ENCODE measurements at places on chromosomes 4 and X. TPM values are rescaled to one million over a fixed set of nuclear protein-coding genes. Genes with fewer than 3 reads are reported as not detected.

OFD1 gene
- 36.5 TPM for total RNA-seq

DKK2 gene
- total RNA-seq: 15.1 TPM

MAGEA2B gene
- not detected for total RNA-seq

DNA sequence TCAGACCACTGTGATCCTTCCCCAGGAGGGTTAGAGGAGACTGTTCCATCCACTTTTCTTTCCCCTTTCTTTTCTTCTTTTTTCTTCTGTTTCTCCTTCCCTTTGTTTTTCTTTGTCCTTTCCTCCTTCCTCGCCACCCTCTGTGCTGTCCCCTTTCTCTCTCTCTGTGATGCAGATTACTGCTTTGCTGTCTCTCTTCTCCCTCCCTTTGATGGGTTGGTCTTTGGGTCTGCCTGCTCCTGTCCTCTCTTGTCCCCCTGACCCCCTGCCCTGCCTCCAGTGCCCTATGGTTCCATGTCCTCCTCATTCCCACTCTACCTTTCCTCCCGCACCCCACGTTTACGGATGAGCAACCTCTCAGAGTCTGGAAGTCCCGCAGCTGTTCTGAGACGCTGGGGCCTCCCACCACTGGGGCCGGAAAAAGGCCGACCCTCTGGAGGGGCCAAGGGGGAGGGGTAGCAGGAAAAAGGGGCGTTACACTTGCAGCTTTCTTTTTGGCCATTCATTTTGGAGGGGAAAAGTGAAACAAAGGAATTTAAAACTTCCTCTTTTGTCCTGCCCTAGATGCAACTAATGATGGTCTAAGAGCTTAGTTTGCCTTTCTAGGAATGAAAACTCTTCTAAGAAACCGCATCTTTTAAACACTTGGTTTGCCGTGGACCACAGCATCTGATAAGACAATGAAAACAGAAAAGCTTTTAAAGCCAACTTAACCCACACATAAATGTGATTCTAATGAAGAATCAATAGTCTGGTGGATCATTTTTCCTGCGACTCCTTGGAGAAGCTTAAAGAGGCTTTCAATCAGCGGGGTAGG is 24.5 kb upstream of the TSR2 start:
- no peak for DNase-seq

GRCh38 chr4:148951346-148951745 is 509.1 kb upstream of the NR3C2 start:
- DNase-seq: no peak

DNA sequence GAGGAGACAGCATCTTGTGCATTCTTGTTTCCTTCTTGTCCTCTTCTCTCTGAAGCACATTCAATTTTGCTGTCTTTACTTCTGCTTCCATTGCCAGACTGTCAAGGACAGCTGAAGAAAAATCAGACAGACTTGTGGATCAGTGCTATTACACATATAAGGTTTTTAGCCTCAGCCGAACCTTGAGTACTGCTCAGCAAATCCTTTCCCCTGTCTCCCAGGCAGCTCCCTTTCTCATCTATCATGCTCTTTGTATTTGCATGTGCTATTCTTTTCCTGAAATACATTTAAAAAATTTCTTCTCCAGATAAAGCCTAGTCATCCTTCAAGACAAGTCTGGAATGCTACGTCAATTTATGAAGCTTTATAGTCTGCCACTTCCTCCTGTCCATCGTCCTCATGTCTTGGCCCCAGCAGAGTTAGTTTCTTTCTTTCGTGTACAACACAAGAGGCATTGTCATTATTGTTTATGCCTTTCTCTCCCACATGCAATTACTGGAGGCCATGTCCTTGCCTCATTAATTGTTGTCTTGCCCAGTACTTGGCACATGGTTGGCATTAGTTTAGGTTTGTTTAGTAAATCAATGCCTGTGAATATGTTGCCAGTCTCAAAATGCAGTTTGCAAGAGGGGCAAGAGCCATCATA is 45.1 kb downstream of the ADGRL3 start:
- DNase-seq: no peak

- DNase-seq: no peak
These were observed 2.4 kb downstream of the PCDH7 start for GRCh38 chr4:30722359-30723200.

- no peak for DNase-seq
These were observed 202.1 kb downstream of the PTTG2 start for GRCh38 chr4:38162240-38162784.

- DNase-seq: no peak
These were observed 84.8 kb upstream of the EDNRA start for GRCh38 chr4:147396105-147396504.

DNA sequence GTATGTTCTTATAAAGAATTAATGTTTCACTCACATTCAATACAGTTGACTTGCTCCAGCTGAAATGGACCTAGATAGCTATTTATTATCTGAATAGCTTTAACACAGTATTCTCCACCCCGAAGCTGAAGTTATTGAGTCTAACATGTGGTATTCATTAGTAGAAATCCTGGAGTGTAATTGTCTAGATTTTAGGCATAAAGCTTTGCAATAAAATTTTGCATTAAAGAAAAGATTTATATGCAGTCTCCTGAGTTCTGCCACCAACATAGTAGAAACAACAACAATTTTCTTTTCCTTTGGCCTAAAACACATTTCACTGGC is 90.2 kb upstream of the DCLK2 start:
- DNase-seq: no peak

DNA sequence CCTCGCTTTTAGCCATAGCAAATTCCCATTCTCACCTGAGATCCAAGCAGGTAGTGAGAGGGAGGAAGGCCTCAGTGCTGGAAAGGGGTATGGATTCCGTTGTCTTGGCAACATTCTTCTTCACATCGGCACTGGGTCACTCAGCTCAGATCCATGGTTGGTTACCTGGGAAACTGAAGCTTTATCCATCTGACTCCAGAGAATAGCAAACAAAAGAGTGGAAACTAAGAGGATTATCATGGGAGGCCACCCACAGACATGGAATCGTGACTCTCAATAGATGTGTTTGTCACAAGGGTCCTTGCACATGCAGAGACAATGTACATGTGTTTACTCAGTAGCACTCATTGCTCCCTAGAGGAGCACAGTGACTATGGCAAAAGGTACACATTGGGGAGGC is 81.0 kb downstream of the MAGED4 start:
- DNase-seq: no peak

DNA sequence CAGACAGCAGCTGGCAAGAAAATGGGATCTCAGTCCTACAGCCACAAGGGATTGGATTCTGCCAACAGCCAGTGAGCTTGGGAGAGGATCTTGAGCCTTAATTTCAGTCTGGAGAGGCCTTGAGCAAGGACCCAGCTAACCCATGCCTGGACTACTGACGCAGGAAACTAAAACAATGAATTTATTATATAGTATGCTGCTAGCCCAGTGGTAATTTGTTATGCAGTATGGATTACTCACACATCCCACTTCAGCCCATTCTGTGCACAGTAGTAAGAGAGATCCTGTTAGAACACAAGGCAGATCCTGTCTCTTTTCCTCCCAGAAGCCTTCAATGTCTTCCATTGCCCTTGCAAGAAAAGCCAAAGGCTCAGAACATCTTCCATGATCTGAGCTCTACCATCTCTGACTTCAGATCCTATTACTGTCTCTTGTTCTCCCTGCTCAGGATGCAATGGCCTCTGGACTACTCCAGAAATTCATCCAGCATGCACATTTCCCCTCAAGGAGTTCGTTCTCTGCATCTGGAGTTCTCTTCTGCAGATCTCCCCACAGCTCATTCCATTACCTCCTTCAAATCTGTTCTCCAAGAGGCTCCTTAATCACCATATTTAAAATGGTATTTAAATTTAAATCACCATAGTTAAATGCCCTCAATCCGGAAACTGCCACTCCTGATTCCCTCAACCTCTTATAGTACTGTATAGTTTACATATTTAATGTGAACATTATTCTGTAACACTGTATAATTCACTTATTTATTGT is 27.6 kb downstream of the SMIM20 start:
- no peak for DNase-seq

DNA sequence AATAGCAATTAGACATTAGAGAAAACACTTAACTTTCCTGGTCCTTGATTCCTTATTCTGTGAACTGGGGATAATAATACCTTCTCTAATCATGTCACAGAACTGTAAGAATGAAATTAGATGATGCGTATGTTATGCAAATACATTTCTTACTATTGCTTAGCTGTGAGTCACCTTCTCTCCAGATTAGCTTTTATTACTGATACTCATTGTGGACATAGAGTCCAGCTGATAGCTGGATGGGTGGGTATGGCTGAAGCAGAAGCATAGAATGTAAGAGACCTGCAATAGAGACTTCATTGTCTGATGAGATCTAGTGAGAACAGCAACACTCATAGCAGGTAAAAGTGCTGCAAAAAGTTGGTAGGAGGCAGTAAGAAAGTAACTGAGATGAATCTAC is 437.2 kb upstream of the ZFP42 start:
- DNase-seq: no peak

GRCh38 chr4:1593881-1594345 is 90.2 kb downstream of the FAM53A start:
- DNase-seq: peak; percentile 57

DNA sequence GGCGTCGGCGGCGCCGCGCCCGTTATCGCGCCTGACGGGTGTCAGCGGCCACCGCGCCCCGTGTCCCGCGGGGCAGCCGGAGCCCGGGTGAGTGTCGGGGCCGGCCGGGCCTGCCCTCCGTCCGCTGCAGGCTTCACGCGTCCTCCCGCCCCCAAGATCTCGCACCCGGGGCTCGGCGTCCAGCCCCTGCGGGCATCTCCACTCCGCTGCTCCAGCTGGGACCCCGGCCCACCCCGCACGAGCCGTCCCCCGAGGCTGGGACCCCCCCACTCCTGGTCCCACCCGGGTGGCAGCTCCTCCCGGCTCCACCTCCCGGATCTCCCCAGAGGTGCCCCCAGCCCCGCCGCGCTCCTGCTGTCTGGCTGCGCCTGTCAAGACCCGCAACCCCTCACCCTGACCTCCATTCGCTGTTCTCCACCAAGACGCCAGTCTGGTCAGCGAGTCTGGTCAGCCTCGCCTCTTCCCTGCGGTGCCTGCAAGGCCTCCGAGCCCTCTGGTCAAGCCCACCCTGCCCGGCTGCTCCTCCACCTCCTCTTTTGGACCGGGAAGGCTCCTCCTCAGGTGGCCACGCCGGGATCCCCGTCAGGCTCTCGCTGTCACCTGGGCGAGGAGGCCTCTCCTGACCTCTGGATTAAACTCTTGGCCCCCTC is 66.0 kb upstream of the NKX1-1 start:
- no peak for DNase-seq

DNA sequence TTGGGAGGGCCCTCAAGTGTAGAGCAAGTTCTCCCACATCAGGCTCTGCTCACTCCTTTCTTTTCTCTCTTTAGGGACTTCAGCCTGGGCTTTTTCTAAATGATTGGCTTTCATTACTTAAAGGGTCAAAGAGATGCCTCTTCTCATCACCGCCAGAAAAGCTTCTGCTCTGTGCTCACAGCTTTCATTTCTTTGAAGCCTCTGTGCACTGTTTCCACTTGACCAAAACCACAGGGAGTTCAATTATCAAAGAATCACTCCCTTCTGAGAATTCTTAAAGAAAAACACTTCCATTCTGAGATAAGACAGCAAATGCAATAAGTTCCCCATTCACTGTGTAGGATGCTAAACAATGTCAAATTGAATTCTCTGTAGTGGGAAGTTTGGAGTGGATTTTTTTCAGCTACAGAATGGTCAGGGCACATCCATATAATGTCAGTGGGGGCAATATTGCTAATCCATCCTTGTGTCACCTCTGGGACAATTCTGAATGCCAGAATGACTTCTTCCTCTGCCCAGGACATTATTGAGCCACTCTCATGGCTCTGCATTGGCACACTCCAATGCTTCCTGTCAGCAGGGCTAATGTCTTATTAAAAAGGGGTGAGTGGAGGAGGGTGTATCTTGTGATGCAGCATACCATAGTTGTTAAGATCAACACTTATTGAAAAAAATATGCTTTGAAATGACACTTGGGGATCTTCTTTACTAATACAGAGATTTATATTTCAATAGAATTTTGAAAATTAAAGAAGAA is 217.6 kb downstream of the SNCA start:
- DNase-seq: no peak

GRCh38 chrX:12975670-12975965 is 708 bp downstream of the TMSB4X start:
- DNase-seq: peak; percentile 68

DNA sequence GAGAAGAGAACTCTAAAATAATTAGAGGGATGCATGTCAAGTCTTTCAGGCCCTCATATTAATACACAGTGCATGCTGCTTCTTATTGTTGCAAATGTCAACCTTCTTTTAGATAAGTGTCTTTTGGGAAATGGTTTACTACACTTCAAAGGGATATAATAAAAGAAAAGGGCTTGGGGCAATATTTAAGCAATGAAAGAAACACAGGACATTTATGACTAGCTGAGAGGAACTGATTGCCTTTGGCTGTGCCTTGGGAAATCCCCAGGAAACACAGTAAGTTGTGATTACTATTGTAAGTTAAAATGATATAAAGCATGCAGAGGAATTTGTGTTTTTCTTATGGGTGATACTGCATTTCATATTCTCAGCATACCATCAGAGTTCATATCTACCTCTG is 1036.2 kb upstream of the GRID2 start:
- no peak for DNase-seq

DNA sequence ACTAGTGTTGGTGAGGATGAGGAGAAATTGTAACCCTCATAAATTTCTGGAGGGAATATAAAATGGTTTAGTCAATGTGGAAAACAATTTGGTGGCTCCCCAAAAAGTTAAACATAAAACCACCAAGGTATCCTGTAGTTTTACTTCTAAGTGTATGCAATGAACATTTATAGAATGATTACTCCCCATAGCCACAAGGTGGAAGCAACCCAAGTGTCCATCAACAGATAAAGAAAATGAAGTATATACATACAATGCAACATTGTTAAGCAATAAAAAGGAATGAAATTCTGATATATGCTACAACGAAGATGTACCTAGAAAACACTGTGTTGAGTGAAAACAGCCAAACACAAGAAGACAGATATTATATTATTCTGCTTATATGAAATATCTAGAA is 569.1 kb upstream of the GRID2 start:
- DNase-seq: no peak

DNA sequence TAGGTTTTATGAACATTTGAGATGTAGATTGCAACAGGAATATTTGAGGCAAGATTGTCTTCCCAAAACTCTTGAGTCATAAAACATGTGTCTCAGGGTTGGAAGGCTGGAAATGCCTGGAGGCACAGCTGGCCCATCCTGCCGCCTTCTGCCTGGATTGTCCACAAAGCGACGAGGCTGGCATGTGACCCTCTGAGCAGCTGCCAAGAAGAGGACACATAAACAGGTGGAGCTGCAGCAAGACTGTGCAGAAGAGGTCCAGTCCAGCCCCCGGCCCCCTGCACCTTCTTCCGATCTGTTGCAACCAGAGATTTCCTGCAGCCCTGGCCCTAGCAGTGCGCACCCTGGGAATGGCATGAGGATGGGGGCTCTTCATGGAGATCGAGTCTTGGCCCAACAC is 101.9 kb upstream of the BCOR start:
- DNase-seq: no peak

DNA sequence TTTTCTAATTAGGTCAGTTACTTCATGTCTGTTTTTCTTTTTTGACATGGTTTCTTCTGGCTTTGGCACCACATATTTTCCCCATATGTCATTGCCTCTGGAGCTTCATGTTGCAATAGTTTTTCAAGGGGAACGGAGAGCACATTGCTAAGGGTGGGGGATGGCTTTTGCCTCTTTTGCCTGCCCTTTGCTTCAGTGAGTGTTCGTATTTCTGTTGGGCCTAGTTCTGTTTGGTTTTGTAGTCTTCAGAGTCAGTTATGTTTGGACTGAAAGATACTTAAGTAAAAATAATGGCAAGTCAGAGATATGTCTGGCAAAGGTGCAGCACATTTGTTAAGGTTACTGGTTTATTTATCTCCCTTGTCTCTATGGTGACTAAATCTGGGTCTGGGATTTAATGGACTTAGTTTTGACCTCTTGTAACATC is 29.1 kb downstream of the FHL1 start:
- no peak for DNase-seq
